ENCODE measurements at places on chromosomes 5 and 9.

GRCh38 chr5:17734011-17734410 is 99.8 kb downstream of the TAF11L14 start:
- DNase-seq: no peak

- no peak for DNase-seq
These were observed 122.5 kb upstream of the RUSC2 start for GRCh38 chr9:35367451-35367850.

DNA sequence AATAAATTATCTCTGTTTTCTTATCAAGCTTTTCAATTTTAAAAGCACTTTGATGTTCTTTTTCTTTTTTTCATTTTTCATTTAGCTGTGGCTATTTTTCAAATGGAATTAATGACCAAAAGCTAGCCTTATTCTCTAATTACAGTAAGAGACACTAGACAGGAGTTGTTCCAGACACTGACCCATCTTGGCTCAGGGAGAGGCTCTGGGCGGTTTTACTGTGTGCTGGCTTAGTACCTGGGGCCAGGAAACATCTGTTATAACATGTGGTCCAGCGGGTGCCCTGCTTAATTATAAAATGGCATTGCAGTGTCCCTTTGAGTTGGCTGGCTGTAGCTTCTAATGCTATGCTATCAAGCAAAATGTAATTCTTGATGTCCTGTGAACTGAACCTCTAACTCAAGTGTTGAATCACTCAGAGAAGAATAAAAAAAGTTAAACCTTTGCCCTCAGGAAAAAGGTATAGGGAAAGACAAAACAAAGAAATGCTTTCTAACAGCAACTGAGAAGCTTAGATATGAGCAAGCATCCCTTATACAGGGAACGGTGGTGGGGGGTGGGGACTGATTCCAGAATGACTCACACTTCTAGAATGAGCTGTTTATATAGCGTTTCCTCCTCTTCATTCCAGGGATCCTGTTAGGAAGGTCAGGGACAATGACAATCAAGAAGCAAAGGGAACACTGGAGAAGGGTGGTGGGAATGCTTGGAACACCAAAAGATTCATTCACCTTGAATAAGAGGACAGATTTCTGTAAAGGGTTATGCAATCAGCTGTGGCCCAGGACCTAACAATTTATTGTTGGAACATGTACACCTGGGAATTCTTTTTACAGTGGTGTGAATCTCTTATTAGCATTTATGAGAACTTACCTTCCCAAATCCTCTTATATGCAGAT is 58.7 kb upstream of the NFIB start:
- no peak for DNase-seq

- peak; percentile 5 for DNase-seq
These were observed 92.7 kb downstream of the DAB2IP start for GRCh38 chr9:121744002-121744686.

DNA sequence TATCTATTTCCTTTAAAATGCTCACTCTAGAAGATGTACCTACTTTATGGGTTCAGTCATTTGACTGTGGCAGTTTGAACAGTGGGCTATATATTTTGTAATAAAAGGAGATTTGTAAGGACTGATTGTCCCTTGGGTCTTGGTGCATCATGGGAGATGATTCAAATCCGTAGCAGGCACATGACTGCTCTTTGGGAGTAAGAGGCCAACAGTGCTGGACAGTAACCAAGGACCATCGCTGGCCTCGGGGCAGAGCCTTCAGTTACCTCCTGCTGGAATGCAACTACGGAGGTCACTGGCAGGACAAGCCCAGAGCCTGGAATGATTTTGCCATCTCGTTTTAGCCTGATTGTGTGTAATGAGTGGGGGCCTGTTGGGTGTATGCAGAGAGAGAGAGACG is 7.0 kb upstream of the MAMDC2 start:
- no peak for DNase-seq

DNA sequence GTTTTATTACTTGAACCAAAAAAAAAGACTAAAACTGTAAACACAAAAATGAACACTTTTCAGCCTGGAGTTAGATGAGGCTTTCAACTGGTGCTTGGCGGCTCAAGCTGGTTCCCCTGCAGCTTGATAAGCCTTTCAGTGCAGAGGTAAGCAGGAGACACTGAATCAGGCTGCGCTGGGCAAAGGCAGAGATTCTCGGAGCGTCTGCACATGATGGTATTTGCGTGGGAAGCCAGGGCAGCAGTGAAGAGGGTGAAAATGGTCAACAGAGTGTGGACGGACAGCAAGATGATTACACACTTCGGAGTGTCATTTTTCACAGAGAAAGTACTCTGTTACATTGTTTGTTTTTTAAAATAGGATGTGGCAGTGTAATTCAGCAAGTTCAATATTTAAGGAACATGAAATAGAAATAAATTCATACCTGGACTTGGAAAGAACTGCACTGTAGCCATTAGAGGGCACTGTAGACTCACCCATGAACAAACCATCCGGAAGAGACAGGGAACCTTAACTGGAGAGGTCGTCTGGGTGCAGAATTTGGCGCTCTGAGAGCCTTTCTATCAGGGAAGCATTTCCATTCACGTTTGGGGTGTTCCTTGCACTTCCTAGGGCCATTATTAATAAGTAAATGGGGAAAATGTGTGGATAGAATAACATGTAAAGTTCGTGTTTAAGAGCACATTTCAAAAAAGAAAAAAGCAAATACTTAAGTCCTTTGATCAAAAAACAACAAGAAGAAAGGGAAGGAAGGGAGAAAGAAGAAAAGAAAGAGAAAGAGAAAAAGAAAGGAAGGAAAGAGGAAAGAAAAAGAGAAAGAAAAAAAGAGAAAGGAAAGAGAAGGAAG is 69.8 kb downstream of the ICE1 start:
- peak; percentile 78 for DNase-seq

DNA sequence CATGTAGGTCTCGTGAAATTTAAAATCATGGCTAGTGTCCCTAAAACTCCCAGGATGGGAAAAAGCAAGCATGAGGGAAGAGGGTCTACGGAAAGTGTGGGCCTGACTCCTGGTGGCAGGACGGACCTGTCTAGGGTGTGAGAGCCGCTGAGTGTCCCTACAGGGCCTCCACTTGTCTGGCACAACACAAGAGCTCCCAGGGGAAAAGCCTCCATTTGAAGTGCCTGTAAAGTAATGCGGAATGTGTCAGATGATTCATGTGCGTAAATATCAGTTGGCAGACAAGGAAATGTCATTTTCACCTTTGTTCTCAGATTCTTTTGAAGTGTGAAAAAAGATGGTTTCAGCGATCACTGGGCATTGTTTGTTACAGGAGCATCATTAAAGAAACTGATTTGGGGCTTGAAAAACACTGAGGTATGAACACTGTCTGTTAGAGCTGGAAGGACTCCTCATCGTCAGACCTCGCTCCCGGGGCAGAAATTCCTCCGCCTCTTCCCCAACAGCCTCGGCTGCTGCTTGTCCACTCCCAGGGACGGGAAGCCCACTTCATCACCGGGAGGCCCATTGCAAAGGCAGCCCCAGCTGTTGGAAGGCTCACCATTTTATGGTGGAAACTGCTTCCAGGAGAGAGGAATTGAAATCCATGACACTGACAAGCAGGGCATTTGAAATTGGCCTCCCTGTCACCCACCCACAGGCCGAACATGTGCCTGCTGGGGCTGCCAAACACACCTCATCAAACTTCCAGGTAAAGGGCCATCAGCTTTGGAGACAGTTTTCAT is 240.8 kb downstream of the FSTL4 start:
- DNase-seq: no peak

GRCh38 chr5:16881251-16881650 is 54.8 kb downstream of the MYO10 start:
- DNase-seq: peak; percentile 86

DNA sequence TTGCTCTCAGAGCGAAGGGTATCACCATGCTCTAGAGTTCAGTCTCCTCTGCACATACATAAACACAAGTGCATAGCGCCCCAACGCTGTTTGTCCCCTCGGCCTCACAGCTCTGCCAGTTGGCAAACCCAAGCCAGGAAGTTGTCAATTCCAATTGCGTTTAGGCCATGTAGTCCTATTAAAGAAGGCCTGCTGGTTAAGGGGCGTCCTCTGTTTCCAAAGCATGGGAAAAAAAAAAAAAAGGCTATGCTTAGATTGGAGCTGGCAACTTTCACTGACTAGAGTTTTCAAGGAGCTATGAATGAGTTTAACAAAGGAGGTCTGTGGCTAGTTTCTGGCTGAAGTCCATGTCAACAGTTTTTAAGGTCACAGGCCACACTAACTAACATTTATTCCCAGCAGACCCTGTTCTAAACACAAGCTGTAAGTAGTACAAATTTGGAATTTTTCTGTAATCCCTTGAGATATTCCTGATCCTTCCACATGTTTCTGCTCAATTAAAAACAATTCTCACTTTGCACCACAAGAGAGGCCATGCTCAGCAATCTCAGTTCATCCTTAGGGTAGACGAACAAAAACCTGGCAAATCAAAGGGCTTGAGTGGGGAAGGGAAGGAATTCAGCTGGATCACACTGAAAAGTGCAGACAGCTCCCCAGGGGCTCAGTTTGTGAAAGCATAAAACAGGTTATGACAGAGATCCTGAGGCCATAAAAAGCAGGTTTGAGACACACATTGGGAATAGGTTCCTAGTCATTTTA is 187.7 kb downstream of the DENND1A start:
- DNase-seq: no peak

DNA sequence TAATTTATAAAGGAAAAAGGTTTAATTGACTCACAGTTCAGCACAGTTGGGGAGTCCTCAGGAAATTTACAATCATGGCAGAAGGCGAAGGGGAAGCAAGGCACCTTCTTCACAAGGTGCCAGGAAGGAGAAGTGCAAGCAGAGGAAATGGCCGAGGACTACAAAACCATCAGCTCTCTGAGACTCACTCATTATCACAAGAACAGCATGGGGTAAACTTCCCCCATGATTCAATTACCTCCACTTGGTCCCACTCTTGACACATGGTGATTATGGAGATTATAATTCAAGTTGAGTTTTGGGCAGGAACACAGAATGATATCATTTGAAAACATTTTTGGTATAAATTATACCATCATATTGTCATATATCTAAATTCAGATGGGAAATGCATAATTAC is 934.7 kb downstream of the CDH12 start:
- DNase-seq: no peak

- DNase-seq: no peak
These were observed 32.2 kb downstream of the ANKS6 start for GRCh38 chr9:98763986-98764745.

GRCh38 chr9:116238225-116238624 is 84.6 kb downstream of the PAPPA start:
- no peak for DNase-seq

DNA sequence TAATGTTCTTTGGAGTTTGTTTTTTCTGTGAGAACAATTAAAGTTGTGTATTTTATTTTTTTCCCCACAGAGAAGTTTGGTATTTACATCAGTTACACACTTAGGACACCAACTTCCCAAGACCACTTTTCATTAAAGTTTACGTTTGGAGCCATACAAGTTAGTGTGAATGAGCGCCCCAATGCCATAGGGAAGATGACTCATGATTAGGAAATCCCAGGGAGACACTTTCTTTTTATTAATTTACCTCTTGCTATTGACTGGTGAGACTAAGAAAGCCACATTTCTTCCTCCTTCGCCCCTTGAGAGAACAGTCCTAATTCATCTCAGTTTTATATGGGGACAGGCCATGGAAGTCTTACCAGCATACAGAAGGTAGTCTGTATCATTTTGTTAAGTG is 57.1 kb downstream of the EDIL3 start:
- no peak for DNase-seq

All from NCI-H510A treated with DMSO at 0.1 percent for 48 hours (cell line).